ENCODE measurements at places on chromosomes 12 and 14.

DNA sequence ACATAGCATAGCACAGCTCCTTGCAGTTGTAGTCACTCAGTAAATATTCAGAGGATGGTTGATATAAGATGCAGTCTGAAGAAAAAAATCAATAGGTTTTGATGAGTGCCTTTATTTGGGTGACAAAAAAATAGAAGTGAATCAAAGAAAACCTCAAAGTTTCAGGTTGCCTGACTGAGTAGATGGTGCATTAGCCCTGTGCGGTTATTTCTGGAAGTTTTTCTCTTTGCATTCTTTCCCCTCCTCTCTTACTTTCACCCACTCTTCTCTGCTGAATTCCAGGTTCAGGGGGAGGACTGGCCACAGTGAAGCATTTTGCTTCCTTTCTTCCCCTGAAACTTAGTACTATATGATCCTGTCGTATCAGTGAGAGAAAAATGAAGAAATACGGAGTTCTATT lies 28.6 kb downstream of the TRHDE start:
- no peak for DNase-seq

- DNase-seq: no peak
Measured at GRCh38 chr12:92156704-92157395, 11.2 kb upstream of the BTG1 start.

- no peak for DNase-seq
Measured at GRCh38 chr14:89721956-89722355, 232.6 kb downstream of the EFCAB11 start.

DNA sequence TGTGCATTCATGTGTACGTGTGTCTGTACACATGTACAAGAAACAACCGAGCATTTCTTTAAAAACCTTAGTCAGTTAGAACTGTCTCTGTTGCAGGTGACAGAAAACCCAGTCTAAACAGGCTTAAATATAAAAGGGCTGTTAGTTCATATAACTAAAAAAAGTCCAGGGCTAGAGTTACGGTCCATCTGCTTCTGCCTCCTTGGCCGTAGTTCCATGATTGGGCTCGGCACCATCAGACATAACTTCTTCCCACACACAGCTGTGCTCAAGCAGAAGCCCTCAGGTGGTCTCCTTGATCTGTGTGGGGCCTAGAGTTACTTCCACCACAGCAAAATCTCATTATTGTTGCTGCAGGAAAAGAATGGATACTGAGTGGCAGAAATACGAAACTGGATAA lies 34.6 kb downstream of the CKB start:
- no peak for DNase-seq

GRCh38 chr12:33182485-33182884 lies 257.1 kb downstream of the SYT10 start:
- no peak for DNase-seq

GRCh38 chr12:4934407-4935035 lies 24.8 kb downstream of the KCNA1 start:
- DNase-seq: no peak

- peak; percentile 81 for DNase-seq
Measured at GRCh38 chr12:65656891-65657351, 167.4 kb upstream of the HMGA2 start.

- no peak for DNase-seq
Measured at GRCh38 chr12:48810903-48811431, 7.3 kb upstream of the CACNB3 start.

DNA sequence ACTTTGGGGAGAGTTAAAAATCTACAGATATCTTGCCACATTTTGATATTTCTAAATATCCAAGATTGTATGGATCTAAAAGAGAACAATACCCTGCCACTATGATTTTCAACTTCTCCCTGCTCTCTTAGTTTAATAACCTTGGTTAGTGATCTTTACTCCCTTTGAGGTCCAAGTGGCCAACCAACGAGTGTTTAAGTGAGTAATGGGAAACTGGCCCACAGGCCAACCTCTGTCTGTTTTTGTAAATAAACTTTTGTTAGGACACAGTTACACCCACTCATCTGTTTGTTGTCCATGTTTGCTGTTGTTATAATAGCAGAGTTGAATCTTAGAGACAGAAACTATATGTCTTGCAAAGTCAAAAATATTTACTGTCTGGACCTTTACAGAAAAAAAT lies 30.9 kb upstream of the NKX2-1 start:
- no peak for DNase-seq

- DNase-seq: no peak
Measured at GRCh38 chr12:99476956-99477355, 170.6 kb upstream of the GARIN6 start.

- DNase-seq: no peak
Measured at GRCh38 chr12:89781156-89781555, 72.5 kb upstream of the ATP2B1 start.

DNA sequence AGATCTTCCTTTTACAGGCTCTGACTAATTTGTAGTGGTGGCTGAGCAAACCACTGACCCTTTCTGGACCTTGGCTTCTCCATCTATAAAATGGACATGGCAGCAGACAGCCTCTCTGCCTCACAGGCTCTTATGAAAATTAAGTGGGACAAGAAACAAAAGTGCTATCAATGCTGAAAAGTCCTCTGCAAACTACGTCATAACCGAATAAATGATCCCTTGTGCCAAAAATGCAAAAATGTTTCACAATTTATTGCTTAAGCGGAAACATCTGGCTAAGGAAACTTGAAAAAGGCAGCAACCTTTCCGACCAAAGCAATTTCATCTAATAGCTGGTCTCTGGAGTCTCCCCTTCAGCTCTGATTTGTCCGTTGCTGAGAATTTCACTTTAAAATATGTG lies 108.5 kb upstream of the PLXNC1 start:
- DNase-seq: no peak

GRCh38 chr12:43805860-43806736 lies at the start of gene TWF1:
Gene TWF1, minus strand, starts transcription at chr12:43806317. Its CDS starts 72 bp downstream, at chr12:43806245.
- no peak for DNase-seq

- no peak for DNase-seq
Measured at GRCh38 chr12:131901431-131902331, 7.3 kb downstream of the ULK1 start.

- DNase-seq: no peak
Measured at GRCh38 chr12:48789858-48790326, 1.0 kb upstream of the ADCY6 start.

GRCh38 chr14:66496911-66497310 lies 10.7 kb downstream of the CCDC196 start:
- DNase-seq: no peak

GRCh38 chr12:49524660-49525324 lies 14.0 kb upstream of the KCNH3 start:
- no peak for DNase-seq

GRCh38 chr12:52268212-52268611 lies 6.2 kb upstream of the KRT86 start:
- no peak for DNase-seq

DNA sequence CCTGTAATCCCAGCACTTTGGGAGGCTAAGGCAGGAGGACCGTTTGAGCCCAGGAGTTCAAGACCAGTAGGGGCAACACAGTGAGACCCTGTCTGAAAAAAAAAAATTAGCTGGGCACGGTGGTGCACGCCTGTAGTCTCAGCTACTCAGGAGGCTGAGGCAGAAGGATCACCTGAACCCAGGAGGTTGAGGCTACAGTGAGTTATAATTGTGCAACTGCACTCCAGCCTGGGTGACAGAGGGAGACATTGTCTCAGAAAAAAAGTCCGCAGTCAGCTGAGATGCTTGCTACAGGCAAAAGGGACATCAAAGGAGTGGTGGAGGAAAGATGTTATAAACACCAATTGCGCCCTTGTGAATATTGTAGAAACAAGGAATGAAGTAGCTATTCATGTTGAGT lies 77.8 kb downstream of the NDUFA12 start:
- no peak for DNase-seq

DNA sequence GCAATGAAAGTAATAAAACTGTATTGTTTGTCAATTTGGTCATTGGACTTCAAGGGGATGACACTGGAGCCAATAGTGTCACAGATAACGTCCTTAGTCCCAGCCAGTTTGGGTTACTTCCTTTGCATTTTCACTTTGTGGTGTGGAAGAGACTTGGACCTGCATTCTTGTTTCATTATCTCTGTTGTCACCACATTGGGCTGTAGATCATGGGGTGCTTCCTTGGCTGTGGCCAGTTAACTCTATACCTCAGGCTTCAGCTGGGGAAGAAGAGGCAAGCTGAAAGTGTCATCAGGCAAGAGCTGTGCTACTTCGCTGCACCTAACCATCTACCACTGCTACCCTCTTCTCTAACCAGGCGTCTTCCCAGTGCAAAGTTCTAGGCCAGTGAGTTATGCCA lies 15.1 kb upstream of the CISTR start:
- no peak for DNase-seq

DNA sequence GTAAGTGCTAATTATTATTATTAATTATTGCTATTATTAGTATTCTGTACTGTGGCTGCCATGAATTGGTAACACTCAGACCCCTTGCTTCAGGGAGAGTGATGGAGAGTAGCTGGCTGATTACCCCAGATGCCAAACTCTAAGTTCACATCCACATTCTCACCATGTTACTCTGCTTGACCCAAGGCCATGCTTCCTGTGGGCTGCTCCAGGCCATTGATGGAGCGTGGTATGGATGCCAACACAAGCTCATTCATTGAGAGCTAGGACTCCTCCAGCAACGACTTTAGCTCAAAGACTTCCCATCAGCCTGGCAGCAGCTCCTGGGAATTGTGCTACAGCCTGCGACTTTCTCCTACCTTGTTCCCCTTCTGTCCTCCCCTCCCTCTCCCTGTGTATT lies 233.4 kb downstream of the MSRB3 start:
- DNase-seq: no peak

DNA sequence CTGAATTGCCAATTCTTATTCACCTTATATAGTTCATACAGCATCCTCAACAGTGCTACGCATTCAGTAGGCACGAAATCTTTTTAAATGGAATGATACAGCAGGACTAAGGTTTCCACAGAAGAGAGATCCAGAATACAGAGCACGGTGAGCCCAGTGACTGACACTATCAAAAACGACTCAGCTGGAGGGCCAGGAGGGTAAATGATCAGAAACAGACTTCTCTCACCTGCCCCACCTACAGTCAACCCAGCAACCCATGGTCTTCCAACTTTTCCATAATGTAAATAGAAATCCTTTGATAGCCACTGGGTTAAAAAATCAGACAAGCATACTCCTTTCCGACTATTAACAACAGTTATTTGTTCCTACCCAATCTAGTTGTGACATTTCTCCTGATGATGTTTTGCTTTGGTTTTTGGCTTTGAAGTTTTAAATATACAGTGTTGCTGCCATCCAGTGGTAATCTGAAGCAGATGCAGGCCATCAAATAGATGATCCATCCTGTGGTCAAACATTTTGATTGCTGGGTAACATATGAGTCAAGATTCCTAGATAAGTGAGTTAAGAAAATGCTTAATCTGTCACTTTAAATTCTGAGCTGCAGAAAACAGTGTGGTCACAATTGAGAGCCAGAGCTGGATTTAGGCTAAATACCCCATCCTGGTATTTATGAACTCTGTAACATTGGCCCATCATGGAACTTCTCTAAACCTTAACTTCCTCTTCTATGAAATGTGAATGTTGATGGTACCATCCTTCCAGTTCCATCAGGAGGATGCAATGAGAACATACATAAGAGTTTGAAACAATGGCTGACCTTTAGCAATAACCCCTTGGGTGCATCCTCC lies 42.0 kb downstream of the GPHB5 start:
- no peak for DNase-seq

- no peak for DNase-seq
Measured at GRCh38 chr12:52435659-52435999, 1.5 kb upstream of the KRT75 start.

GRCh38 chr14:59161561-59162175 lies 26.8 kb upstream of the DAAM1 start:
- DNase-seq: no peak

- no peak for DNase-seq
Measured at GRCh38 chr12:93443576-93443975, 1.8 kb upstream of the UBE2N start.

DNA sequence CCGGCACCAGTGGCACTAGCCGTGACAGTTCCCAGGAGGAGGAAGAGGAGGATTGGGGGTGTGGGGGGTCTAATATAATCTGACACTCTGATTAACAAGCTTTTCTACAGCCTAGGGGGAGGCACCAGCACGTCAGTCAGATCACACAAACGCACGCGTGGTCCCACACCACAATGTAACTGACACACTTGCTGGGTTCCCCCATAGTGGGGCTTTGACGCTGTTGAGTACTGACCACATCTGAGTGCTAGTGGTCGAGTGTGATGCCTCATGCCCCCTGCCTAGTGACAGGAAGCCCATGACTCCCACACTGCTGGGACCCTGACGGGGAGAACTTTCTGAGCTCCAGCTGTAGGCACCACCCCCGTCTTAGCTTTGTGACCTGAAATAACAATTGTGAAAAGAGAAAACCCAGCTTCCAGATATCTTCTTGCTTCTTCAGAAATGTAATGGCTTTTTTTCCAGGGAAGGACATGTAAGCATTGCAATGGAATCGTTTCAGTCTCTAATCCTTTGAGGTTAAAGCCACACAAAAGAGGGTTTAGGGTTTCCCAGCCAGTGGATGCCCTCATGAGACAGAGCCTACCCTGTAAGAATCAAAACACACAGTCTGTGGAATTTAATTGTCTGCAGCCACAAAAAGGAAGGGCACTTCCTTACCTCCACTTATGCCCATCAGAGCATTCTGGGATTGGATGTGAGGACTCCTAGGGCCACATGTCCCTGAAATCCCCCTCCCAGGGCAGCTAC lies 183.9 kb downstream of the PIWIL1 start:
- no peak for DNase-seq

DNA sequence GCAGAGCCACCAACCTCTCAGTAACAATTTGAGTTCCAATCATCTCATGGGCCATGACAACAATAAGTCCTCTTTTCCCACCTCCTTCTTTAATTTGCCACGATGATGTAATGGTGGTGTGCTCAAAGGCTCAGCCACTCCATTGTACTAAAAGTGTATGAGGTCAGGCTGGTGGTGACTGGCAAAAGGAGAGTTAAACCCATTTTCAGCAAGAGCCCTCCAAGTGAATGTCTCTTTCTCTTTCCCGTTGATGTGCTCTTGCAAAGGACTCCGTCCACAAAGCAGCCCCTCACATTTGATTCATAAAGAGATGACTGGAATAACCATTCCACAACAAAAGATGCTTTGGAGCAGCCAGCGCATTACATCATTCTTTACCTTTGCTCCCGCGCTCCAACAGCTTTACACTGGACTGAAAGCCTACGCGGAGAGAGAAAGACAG lies 41.6 kb downstream of the DUSP16 start:
- DNase-seq: no peak

GRCh38 chr12:56488041-56488955 lies at the start of gene GLS2:
Gene GLS2, minus strand, starts transcription at chr12:56488161. Its CDS starts 43 bp downstream, at chr12:56488118.
- DNase-seq: peak; percentile 18

DNA sequence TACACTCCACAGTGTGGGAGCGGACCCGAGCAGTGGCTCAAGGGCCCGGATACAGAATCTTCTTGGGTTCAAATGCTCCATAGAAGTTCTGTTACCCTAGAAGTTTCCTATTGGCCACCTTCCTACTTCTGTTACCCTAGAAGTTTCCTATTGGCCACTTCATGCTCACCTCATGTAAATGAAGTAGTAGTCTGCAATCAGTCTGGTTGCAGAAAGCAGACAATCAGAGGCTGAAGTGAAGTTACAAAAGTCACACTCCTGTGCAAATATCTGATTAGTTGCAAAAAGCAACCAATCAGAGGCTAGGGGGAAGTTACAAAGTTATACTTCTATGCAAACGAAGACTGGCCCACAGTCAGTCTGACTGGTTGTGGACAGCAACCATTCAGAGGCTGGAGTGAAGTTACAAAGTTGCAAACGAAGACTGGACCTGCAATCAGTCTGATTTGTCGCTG lies 77.8 kb upstream of the CPNE8 start:
- no peak for DNase-seq

- DNase-seq: no peak
Measured at GRCh38 chr14:91089958-91090535, 23.8 kb upstream of the DGLUCY start.

- no peak for DNase-seq
Measured at GRCh38 chr12:48119834-48120195, 651 bp downstream of the PFKM start.
